Hepatic stellate cell (primary cell): ENCODE measurements at places on chromosomes 5 and 9.
A peak's percentile ranks its signal among the peaks of the same experiment; 100 is the strongest.

- DNase-seq: no peak
Measured at GRCh38 chr5:26761446-26761845, 276.9 kb downstream of the CDH9 start.

- DNase-seq: no peak
Measured at GRCh38 chr5:37212096-37212495, 37.1 kb downstream of the CPLANE1 start.

DNA sequence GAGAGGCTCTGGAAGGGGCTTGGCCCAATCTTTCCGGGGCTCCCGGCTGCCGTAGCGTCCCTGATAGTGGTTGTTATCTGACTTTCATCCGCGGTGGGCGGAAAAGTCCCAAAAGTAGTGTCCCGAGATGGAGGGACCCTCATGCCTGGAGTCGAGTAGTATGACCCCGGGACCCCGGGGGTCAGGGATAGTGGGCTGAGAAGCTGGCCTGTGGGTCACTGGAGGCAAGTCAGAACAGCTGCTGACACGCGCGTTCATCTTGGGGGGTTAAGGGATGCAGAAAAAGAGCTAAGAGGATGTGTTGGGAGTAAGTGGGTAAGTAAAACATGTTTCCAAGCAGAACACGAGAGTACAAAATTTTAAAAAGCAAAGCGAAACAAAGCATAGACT, 123.4 kb downstream of the TMEM161B start:
- no peak for DNase-seq

- no peak for DNase-seq
Measured at GRCh38 chr9:89801742-89802670, 197.2 kb downstream of the GADD45G start.

GRCh38 chr9:80175286-80176150, 603.8 kb downstream of the TLE4 start:
- DNase-seq: peak; percentile 10

DNA sequence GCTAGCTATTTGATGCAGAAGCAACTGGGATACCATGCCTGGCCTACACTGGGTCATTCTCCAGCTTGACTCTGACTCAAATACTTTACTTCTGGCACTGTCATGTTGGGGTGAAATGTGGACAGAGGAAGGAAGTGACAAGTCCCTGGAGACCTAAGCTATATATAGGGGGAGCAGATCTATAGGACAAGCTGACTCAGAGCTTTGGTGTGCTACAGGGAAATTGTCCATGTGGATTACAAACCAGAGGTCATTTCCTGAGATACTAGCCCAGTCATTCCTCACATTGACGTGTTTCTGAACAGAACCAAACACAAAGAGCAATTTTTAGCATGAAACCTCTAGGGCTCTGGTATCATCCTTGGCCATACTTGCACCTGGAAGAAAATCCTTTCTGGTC, 531.6 kb upstream of the CLINT1 start:
- no peak for DNase-seq

- DNase-seq: no peak
Measured at GRCh38 chr9:34628656-34629490, at the start of gene ARID3C. ARID3C (minus strand) TSS chr9:34629066; CDS start chr9:34628014, 1,052 bp downstream.

DNA sequence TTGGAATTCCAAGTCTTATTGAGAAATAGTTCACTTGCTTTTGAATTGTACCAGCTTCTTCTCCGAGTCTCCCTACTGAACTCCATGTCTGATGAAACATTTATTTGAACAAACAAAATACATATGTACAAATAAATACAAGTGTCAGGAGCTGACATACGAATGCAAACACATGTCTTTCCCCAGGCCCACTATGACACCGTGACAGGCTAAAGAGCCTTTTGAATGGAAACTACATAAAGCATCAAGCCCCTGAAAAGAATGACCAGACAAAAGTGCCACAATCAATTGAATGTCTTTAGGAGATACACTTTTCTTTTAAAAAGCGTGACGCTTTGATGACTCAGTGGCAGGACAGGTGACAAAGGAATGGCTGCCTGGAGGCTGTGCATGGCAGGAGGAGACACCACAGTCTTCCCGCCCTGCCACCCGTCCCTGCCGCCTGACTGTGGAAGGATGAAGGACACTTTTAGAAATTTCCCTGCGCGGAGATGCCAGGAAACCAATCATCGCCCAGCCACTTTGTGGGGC, 112.4 kb upstream of the BNC2 start:
- no peak for DNase-seq

- DNase-seq: no peak
Measured at GRCh38 chr9:134216449-134216951, 52.1 kb upstream of the RNU6ATAC start.
